ENCODE measurements at places on chromosomes 11 and 22. TPM values are rescaled to one million over a fixed set of nuclear protein-coding genes. Genes with fewer than 3 reads are reported as not detected.

DUSP18 gene
- 14.3 TPM for total RNA-seq

OR10A3 gene
- total RNA-seq = not detected

PATE2 gene
- total RNA-seq = not detected

SCN2B gene
- not detected for total RNA-seq

ARHGEF17 gene
- 0.05 TPM for total RNA-seq

CBL gene
- total RNA-seq = 45.0 TPM

Measured in activated CD4-positive, alpha-beta memory T cell treated with anti-CD3 and anti-CD28 coated beads, Interleukin-2, amount 10 ng/mL, durations not matched to agents 7 days and 5 days (primary cell).